ENCODE measurements at places on chromosomes 3 and 15. TPM values are rescaled to one million over a fixed set of nuclear protein-coding genes. Genes with fewer than 3 reads are reported as not detected.
A peak's percentile ranks its signal among the peaks of the same experiment; 100 is the strongest.

DNA sequence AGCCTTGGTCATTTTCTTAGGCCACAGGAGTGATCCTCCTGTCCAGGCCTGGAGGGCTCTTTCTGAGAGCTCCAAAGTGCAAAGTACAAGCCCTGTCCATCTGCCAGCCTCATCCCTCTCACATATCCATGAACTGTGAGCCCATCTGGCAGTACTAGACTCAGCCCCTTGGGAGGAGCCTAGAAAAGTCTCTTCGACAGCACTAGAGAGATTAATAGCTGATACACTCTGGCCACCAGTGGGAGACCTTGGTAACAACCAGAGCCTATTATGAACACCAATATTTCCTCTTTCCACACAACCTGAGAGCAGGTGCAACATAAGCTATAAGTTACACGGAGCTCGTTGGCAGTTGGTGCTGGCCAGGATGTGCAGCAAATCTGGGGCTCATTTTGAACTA, 59.5 kb upstream of the DCLK3 start:
- no peak overlapping the region for H3K4me3 ChIP-seq
- no peak overlapping the region for H3K27ac ChIP-seq
- H3K36me3 ChIP-seq: no peaks in the 10 kb centered on the region
- no peak for DNase-seq

Gene SLC24A5
- total RNA-seq: not detected

DNA sequence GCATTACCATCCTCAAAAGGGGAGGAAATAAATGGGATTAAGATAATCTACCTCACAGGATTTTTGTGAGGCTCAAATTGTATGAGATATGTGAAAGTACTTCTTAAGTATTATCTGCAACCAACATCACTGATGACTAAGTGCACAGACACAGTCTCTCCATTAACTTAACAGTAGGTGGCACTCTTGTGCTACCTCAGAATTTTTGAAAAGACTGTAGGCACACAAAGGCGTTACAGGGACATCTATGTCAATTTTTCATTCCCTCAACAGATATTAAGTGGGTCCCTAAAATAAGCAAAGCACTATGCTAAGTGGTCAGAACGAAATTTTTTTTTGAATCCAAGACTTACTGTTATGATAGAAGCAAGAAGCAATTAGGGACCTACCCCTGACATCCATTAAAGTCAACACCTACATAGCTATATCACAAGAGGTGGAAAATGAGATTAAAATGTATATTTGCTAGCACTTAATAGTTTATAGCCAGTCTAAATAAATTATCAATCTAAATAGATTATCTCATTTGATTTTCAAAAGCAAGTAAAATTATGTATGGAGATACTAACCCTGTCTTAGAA, 52.9 kb downstream of the RYK start:
- DNase-seq: peak; percentile 51
- no peaks in the 10 kb centered on the region for H3K27me3 ChIP-seq

DNA sequence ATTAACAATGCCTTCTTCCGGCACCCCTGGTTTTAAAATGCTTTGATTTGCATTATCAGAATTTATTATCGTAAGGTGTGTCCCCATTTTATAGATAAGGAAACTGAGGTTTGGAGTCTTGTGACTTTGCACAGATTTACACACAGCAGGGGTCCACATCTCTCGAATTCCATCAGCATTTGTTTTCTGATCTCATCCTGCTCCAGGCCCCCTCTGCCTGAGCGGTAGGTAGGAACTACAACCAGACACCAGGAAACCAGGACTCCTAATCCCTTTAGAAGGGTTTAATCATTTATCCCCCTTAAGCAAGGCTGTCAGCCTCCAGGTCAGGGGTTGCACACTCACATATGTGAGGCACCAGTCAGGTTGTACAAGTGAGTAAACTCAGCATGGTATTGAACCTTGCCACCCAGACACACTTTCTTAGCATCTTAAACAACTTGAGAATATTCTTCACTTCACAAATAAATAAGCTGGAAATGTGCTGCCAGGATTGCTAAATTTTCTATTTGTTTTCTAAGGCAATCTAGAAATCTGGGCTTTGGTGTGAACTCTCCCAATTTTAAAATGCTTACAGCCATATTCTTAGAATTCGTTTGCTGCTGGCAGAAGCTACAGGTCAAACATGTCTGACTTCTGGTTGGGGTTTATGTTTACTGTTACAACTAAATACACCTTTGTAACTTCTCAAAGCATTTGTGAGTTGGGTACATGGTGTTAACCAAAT, 31.7 kb upstream of the CMTM7 start:
- no peak overlapping the region for H3K4me3 ChIP-seq
- H3K36me3 ChIP-seq: no peaks in the 10 kb centered on the region

DNA sequence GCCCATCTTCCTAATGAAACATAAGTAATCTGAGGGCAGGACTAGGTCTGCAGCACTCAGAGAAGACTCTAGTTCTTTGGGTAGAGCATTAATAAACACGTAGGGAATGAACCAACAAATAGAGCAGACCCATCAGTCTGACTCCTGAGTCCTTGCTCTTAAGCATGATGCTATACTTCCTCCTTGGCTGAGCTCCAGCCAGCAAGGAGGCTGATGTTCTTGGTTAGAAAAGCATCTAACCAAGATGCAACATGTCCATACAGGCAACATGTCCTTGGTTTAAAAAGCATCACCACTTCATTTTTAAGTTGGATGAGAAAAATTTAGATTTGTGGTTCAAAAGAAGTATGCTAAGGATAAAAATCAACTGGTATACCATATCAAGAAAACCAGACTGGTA, 8.5 kb upstream of the MYH15 start:
- no peak overlapping the region for H3K27ac ChIP-seq
- no peak overlapping the region for H3K4me3 ChIP-seq
- no peak for DNase-seq

- peaks cover 10% of the 10 kb centered on the region for H3K4me1 ChIP-seq
- H3K4me3 ChIP-seq: no peak overlapping the region
- H3K27me3 ChIP-seq: no peaks in the 10 kb centered on the region
- DNase-seq: no peak
- no peaks in the 10 kb centered on the region for H3K36me3 ChIP-seq
- H3K27ac ChIP-seq: no peak overlapping the region
Observed at GRCh38 chr3:157493627-157494550, 9.3 kb downstream of the VEPH1 start.

DNA sequence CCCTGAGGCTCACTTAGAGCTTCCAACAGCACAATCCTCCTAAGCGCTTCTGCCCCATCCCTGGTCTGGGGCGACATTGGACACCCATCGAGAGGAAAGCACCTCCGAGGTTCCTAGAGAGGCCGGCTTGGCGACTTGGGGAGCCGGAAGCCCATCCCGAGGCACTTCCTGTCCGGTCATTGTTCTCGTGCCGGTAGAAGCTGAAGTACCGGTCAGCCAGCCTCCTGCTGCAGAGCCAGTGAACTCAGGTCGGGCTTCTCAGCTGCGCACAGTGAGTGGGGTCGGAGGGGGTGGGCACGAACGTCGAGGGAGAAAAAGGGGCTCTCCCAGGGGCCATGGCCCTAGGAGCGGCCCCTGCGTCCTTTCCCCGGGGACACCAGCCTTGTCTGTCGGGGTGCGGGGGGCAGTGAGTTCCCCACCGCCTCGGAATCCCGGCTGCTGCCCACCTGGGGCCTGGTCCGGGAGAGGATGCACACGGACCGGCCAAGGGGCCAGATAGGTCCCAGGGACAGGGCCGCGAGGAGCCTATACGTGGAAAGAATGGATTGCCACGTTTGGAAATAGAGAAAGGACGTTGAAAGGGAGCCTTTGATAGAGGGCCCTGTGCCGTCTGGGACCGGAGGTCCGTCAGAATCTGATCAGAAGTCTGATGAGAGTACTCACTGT, at the start of gene ZNF35:
ZNF35 (plus strand) TSS at position 169 of the 666 bp plus-strand sequence. CDS start 2,336 bp downstream, outside the sequence.
- peak; percentile 75 for DNase-seq
- H3K4me3 ChIP-seq: peak within 1 kb of the TSS; percentile 98
- no peak within 1 kb of the TSS for H3K27ac ChIP-seq
- peaks cover 5% of the 10 kb centered on the region for H3K36me3 ChIP-seq
- 0 out of 2 replicates have a peak, but pooled peaks cover 3% of the 10 kb centered on the region for H3K4me1 ChIP-seq

Gene CGNL1
- total RNA-seq: 0.50 TPM

DNA sequence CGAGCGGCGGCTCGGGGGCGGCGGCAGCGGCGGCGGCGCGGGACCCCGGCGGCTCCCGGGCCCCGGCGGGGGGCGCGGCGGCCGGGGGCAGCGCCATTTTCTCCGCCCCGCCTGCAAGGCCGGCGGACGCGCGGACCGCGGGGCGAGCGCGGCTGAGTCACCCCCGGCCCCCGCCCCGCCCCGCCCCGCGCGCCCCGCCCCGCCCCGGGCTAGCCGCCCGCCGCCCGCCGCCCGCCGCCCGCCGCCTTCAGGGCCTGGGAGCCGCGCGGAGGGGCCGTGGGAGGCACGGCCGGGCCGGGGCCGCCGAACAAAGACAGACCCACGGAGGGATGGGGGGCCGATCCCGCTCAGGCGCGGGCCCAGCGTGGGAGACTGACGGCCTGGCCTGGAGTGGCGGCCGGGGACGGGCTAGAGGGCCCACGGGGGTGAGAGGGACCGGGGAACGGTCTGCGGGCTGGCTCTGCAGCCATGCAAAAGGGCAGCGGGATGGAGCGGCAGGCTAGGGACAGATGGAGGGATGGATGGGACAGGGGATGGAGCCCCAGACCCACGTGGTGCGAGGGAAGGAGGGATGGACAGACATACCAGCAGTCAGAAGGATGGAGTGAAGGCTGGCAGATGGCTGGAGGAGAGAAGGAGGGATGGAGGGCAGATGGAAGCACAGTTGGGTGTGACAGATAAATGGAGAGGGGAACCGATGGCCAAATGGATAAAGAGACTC, at the start of gene EIF4E3:
EIF4E3 (minus strand) TSS at position 132 of the 721 bp plus-strand sequence; CDS start at position 97, 35 bp downstream.
- H3K4me1 ChIP-seq: no peaks in the 10 kb centered on the region
- peaks cover 20% of the 10 kb centered on the region for H3K27me3 ChIP-seq
- no peaks in the 10 kb centered on the region for H3K36me3 ChIP-seq
- H3K4me3 ChIP-seq: no peak within 1 kb of the TSS
- DNase-seq: no peak

GRCh38 chr3:149368201-149368673, 9.2 kb downstream of the TM4SF1 start:
- H3K27ac ChIP-seq: peak overlapping the region; percentile 99
- H3K4me1 ChIP-seq: peaks cover 73% of the 10 kb centered on the region
- H3K4me3 ChIP-seq: no peak overlapping the region
- no peaks in the 10 kb centered on the region for H3K27me3 ChIP-seq
- DNase-seq: no peak
- H3K36me3 ChIP-seq: peaks cover 45% of the 10 kb centered on the region

Gene GPR87
- 9.0 TPM for total RNA-seq

- no peaks in the 10 kb centered on the region for H3K36me3 ChIP-seq
- H3K27ac ChIP-seq: no peak overlapping the region
- no peaks in the 10 kb centered on the region for H3K4me1 ChIP-seq
- H3K4me3 ChIP-seq: no peak overlapping the region
Observed at GRCh38 chr15:90062023-90062442, 40.2 kb downstream of the IDH2 start.

DNA sequence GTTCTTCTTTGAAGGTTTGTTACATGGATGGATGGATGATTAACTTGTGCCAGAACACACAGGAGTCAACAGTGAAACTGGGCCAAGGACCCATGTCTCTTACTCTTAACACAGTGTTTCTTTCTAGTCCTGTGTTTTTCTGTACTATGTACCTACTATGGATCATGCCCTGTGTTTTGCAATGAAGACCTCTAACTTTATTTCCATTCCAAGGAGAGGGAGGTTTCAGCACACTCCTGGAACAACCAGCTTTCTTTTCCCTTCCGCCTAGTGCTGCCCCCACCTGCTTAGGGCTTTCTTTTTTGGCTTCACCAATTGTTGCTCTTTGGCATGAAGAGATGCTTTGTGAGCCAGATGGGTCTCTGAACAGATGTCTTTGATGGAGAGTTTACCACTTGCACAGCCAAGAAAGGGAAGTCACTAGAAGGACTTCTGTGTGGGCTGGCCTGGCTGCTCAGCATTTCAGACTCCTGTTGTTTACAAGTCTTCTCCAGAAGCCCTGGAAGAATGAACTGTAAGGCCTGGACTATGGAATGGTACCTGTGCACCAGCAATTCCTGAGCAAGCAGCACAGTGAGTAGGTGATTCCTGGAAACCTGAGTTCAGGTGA, 44.5 kb downstream of the SNAPC5 start:
- DNase-seq: no peak
- H3K27me3 ChIP-seq: no peaks in the 10 kb centered on the region
- no peak overlapping the region for H3K4me3 ChIP-seq
- H3K4me1 ChIP-seq: peaks cover 34% of the 10 kb centered on the region
- H3K36me3 ChIP-seq: 0 out of 2 replicates have a peak, but pooled peaks cover 3% of the 10 kb centered on the region

GRCh38 chr15:40693904-40694687, 878 bp upstream of the RAD51 start:
- peaks cover 27% of the 10 kb centered on the region for H3K4me1 ChIP-seq
- peak overlapping the region; percentile 88 for H3K4me3 ChIP-seq
- peak overlapping the region; percentile 78 for H3K27ac ChIP-seq
- no peak for DNase-seq

Gene THRB
- total RNA-seq: 11.2 TPM

Gene KBTBD13
- not detected for total RNA-seq

DNA sequence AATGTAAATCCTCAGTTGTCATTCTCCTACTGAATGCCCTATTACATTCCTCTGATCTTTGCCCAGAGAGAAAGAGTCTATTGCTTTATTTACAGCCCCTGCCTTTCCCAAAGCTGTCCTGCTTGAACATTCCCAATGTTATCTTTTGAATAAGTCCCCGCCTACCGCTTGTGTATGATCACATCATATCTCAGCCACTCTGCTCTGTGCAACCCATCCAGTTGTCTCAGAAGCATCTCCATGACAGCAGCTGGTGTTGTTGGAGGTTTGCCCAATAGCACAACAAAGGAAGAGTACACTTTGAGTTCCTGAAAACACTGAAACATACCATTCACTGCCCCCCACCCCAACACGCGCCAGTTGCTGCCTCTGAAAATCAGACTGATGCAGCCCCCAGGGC, 22.0 kb upstream of the FAM3D start:
- DNase-seq: no peak

DNA sequence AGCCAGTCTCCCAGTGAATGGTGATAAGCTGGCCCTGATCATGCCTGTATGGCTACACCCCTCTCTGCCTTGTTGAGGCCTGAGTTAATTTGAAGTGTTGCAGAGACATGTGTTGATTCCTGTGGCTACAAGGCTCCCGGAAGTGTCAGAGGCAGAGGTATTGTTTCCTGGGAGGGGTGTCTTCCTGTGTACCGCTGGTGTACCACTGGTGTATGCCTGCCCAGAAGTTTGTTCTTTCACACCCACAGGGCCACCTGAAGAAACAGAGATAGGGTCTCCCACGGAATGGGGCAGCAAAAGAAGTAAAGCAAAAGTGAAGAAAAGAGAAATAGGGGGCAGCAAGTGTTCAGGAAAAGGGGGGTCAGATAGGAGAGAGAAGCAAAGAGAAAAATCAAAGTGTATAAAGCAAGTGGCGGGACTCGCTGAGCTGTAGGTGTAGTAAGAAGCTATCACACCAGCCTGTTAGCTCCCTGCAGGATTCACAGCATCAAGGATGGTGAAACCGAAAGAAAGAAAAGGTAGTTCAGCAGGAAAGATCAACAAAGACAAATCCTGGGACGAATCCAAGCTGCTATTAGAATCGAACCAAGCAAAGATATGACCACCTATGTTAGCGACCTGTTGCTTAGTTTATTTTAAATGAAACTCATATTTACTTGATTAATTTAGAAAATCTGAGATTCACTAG, 36.6 kb upstream of the CD47 start:
- H3K27me3 ChIP-seq: no peaks in the 10 kb centered on the region
- no peak overlapping the region for H3K27ac ChIP-seq
- H3K4me3 ChIP-seq: no peak overlapping the region
- DNase-seq: no peak
- H3K36me3 ChIP-seq: no peaks in the 10 kb centered on the region

Measured in PC-9 (cell line).